ENCODE measurements at places on chromosomes 13 and 19.

DNA sequence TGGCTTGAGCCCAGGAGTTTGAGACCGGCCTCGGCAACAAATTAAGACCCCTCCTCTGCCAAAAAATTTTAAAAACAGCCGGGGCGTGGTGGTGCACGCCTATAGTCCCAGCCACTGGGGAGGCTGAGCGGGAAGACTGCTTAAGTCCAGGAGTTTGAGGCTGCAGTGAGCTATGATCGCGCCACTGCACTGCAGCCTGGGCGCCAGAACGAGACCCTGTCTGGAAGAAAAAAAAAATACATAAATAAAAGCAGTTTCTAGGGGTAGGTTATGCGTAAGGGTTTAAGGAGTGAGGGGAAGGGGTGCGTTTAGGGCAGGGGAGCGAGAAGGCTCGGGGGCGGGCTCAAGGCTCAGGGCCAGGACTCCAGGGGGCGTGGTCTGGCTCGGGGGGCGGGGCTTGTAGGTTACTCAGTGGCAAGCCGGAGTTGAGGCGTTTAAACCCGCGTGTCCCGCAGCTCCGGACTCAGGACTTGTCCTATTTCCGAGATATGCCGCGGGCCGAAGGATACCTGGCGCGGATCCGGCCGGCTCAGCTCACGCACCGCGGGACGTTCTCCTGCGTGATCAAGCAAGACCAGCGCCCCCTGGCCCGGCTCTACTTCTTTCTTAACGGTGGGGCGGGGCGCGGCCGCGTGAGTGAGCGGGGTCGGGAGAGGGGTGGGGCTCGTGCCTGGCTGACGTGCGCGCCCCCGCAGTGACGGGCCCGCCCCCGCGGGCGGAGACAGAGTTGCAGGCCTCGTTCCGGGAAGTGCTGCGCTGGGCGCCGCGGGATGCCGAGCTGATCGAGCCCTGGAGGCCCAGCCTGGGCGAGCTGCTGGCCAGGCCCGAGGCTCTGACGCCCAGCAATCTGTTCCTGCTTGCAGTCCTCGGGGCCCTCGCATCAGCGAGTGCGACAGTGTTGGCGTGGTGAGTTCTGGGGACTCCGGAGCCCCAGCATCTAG lies 10.7 kb downstream of the SPACA6 start:
- DNase-seq, result peak; percentile 89

- no peak for DNase-seq
Measured at GRCh38 chr13:79245937-79246577, 160.0 kb downstream of the RBM26 start.

GRCh38 chr13:32976056-32976805 lies 40.0 kb upstream of the KL start:
- no peak for DNase-seq

DNA sequence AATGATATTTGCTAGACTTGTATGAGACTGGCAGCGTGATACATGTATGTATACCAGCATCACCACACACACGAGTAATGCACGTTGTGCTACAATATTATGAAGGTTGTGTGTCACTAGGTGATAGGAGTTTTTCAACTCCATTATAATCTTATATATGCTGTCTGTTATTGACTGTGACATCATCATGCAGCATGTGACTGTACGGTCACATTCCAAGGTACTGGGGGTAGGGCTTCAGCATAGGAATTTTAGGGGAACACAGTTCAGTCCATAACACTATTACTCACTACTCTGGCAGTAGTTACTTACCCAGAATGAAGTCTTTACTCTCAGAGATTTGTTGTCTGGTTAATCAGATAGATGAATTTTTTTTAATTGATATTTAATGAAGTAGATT lies 91.1 kb downstream of the CDK8 start:
- no peak for DNase-seq

Measured in stimulated activated CD4-positive, alpha-beta T cell treated with anti-CD3 and anti-CD28 coated beads, Interleukin-12 subunit alpha, Interleukin-12 subunit beta, amount 100 ng/mL, for 48 hours (primary cell).